Stimulated activated CD4-positive, alpha-beta T cell treated with anti-CD3 and anti-CD28 coated beads, Interleukin-2, amount 100 ng/mL, for 48 hours (primary cell): ENCODE measurements at places on chromosomes 16 and 17.

DNA sequence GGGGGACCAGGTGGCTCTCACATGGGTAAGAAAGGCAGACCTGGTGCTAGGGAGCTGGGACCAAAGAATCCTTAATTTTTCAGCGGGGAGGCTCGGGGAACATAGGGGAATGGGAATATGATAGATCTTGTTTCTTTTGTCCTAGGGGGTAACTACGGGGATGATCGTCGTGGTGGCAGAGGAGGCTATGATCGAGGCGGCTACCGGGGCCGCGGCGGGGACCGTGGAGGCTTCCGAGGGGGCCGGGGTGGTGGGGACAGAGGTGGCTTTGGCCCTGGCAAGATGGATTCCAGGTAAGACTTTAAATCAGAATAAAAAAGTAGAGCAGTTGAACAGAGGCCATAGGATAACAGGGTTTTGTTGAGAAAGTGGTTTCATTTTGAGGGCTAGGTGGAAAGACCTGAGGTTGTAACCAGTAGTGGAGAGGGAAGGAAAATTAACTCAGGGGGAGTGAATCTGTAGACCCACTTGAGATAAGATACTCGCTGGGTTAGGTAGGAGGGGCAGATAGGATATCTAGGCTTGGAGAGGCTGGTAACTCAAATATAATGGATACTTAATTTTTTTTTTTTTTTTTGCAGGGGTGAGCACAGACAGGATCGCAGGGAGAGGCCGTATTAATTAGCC is 11.0 kb downstream of the FUS start:
- DNase-seq: no peak

DNA sequence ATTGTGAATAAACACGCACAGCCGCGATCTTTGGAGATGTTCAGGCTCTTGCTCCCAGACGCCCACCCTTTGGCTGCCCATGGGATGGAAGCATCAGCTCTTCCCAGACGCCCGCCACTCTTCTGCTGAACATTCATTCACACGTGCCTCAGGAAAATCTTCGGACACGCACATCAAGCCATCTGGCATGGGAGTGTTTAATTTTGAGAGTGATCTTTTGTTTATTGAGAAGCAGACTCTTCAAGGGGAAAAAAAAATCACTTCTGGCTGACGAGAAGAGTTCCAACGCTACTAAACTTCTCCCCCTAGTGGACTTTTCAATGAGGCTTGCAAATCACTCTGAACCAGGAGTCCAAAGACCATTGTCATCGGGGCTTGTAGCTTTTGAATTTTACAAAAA is 62.0 kb upstream of the NUDT7 start:
- no peak for DNase-seq

- DNase-seq: no peak
Measured at GRCh38 chr17:67606471-67606870, 111.3 kb upstream of the NOL11 start.

GRCh38 chr17:3818786-3819185 is 17.8 kb upstream of the ITGAE start:
- DNase-seq: no peak

GRCh38 chr17:40433551-40434415 is 9.5 kb upstream of the IGFBP4 start:
- no peak for DNase-seq

DNA sequence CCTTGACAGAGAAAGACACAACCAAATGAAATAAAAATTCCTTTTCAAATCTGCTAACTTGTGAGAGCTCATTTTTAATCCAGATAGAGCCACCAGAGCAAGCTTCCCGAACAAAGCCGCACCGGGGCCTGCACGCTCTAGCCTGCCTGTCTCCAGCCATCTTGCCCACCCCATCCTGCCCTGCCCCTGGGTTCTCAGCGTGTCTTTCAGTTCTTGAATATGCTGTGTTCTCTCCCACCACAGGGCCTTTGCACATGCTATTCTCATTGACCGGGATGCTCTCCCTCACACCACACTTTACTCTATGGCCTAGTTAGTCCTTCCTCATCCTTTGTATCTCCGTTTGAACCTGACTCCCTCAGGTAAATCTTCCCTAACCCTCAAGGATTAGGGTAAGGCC is 14.7 kb downstream of the SMIM5 start:
- no peak for DNase-seq

DNA sequence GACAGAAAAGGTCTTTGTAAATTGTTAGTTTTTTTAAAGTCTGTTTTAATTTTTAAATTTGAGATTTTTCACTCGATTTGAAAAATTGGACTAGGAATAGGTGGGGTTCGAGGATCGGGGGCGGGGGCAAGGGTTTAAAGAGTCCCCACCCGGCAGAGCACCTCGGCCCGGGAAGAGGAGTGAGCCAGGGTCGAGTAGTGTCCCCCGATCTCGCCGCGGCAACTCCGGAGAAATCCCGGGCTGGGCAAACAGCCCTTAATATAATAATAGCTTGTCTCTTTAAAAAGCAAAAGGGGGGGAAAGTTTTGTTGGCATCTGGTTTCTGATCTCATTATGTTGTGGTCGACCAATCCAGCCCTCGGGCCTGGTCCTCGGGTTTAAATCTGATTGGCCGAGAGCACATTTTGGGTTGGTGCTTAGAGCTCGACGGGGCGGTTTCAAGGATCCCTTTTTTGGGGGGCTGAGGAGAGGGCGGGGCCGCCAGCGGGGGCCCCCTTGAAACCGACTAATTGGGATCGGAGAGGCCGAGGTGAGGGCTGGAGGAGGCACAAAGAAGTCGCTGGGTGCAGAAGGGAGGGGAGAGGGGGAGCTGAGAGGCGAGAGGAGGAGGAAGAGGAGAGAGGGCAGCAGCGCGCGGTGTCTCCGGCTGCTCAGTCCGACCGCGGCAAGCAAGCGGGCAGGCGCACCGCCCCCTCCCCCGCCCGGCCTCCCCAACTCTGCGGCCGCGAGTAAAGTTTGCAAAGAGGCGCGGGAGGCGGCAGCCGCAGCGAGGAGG is at the start of gene FZD2:
Gene FZD2 (plus strand): TSS at position 653 of the 775 bp plus-strand sequence. CDS start 205 bp downstream, outside the sequence.
- DNase-seq: no peak

DNA sequence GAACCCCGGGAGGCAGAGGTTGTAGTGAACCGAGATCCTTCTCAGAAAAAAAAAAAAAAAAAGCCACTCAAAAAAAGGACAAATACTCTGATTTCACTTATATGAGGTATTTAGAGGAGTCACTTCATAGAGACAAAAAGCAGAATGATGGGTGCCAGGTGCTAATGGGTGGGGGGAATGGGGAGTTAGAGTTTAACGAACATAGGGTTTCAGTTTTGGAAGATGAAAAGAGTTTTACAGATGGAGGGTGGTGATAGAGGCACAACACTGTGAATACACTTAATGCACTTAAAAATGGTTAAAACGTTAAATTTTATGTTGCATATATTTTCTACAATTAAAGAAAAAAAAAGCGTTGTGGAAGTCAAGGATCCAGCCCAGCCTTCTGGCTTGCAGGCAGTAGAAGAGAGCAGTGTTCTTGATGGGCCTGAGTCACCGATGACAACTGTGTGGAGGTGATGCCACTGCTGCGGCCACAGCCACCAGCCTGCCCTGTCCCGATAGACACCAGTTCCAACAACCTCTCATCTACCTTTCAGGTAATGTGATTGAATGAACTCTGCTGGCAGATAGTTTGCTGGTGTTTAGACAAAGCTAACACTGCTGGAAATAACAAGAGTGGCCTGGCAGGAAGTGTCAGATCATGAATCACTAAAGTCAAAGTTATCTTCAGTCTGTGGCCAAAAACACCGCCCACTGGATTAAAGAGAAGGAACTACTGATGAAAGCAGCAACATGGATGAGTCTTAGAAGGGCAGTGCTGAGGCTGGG is 49.9 kb upstream of the COX10 start:
- DNase-seq: peak; percentile 1

GRCh38 chr17:72104164-72104862 is 16.5 kb upstream of the SOX9 start:
- DNase-seq: no peak

GRCh38 chr17:45702666-45703266 is 81.4 kb upstream of the CRHR1 start:
- no peak for DNase-seq

- DNase-seq: peak; percentile 68
Measured at GRCh38 chr16:3074860-3075522, 9.6 kb downstream of the IL32 start.
